ENCODE measurements at places on chromosomes 5 and 9.

DNA sequence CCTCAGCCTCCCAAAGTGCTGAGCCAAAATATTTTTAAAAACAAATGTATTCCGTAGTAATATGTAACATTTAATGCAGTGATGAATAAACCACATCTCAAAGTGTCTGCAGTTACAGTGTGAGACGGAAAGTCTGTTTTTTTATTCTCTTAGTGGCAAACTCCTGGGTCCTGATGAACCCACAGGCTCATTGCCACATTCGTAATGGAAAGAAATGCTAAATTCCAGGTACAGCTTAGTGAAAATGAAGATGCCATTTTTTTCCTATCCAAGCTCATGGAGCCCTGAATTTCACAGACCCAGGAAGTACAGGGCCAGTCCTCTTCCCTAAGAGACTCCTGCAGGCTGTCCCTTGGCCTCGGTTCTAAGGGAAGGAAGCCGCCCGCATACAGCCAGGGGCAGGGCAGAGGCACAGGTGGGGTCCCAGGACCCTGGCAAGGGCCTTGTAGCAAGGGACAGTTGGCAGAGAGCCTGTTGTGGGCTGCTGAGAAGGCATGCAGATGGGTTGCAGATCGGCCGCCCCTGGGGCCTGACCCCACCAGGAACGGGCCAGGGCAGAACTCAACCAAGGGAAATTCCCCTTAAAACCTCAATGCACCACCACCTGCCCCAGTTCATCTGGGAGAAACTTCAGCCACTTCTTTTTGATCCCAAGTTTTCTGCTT lies 36.2 kb downstream of the IPPK start:
- DNase-seq, result no peak

DNA sequence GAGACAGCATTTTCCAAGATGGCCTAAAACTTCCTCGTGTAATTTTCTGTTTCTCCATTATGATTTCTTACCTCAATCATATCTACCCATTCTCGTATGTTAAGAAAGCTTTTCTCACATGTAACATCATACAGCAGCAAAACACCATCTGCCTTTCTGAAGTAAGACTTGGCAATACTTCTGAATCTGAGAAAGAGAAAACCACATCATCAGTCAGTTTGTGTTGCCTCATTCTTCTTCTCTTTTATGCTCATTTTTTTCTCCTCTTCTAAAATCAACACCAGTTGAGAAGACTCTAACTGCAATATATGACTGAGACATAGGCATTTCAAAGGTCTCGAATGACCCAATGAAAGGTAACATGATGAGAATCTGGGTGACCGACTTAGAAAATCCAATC lies 66.0 kb downstream of the RASEF start:
- no peak for DNase-seq

- DNase-seq, result no peak
Measured at GRCh38 chr9:110104261-110104809, 103.6 kb downstream of the C9orf152 start.

DNA sequence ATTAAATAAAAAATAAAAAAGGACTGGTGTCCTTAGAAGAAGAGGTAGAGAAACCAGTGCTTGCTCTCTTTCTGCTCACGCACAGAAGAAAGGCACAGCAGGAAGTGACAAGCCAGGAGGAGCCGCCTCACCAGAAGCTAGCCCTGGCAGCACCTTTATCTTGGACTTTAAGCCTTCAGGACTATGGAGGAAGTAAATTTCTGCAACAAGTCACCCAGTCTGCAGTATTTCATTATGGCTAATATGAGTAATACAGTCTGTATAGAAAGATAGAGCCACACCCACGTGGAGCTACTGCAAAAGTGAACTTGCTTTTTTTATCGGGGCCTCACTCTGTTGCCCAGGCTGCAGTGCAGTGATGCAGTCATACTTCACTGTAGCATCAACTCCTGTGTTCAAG lies 68.4 kb downstream of the PDZD2 start:
- DNase-seq, result peak; percentile 90

DNA sequence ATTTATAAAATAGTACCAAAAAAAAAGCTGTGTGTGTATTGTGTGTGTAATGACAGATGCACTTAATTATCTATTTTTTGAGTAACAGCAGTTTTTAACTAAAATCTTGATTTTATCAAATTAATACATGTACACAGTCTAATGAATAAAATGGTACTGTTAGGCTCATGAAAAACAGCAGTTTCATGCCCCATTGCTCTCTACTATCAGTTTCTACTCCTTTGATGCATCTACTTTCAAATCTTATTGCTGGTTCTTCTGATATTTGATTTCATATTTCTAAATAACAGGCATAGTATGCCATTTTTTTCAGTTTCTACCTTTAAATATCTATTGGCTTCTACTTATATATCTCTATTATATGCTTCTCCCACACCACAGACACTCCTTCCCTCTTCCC lies 117.4 kb downstream of the CCDC171 start:
- no peak for DNase-seq

DNA sequence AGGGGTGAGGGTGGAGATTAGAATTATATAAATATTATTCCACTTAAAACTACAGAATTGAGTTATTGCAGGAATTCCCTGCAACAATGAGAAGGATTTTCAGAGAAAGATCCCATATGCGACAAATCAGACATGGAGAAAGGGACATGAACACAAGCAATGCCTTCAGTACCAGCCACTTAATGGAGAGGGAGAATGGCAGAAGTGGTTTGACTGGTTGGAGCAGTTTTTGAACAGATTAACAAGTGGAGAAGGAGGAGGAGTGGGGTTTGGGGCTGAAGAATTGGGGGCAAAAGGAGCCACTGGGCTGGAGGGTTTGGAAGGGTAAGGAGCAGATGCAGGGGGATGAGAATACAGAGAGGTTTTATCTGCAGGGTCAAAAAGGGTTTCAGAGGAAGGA lies 620.9 kb upstream of the PTPRD start:
- DNase-seq, result no peak

DNA sequence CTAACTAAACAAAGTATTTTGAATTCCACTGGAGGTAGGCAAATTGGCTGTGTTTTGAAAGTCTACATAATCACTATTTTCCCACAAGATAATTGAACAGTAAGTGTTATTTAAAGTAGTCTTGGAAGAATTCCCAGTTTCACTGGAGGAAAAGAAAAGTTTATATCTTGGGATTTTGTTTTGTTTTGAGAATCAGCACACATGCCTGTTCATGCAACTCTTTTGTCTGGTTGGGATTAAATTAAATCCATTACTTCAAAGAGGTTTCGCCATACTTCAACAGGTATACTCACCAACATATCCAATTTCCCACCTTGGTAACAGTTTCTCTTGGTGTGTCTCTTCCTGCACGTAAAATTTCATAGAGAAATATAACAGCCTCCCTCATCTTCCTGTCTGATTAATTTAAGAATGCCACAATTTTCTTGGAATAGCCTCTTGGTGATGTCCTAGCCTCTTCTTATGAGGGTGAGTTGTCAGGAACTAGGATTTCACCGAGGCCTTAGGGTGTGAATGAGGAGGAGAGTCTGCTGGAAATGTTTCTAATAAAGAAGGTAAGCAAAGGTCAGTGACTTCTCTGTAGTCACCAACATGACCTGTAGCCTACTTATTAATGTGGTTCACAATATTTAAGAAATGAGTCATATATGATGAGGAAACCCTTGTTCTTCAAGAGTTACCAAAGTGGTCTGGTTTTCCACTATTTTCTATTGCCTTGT lies 48.1 kb downstream of the ITGA2 start:
- DNase-seq, result no peak

GRCh38 chr9:134724202-134724911 lies 82.8 kb downstream of the COL5A1 start:
- DNase-seq, result no peak

DNA sequence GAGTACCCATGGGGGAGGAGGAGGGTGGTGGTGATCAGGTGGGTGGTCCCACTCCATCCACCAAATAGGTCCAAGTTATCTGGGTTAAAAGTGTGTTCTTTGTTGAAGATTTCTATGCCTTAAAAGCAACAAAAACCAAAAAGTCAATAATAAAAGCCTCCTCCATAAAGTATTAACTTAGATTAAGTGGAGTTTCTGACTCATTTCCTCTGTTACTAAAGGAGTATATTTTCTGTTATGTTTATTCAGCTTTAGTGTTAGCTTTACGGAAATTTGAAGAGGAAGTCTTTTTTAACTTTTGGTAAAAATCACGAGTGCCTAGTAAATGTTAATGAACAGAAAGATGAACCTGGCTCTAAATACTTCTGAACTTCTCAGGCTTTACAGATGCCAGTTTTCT lies 17.8 kb downstream of the FBXO38 start:
- DNase-seq, result peak; percentile 35

GRCh38 chr5:151465476-151465875 lies 18.1 kb downstream of the SLC36A1 start:
- DNase-seq, result peak; percentile 79

GRCh38 chr5:175566697-175567096 lies 88.3 kb downstream of the SFXN1 start:
- DNase-seq, result no peak

GRCh38 chr9:38685535-38685934 lies 34.4 kb downstream of the FAM240B start:
- DNase-seq, result no peak

- peak; percentile 18 for DNase-seq
Measured at GRCh38 chr9:115694014-115694413, 459.6 kb upstream of the PAPPA start.

- no peak for DNase-seq
Measured at GRCh38 chr5:110134963-110135935, 445.5 kb downstream of the MAN2A1 start.

- DNase-seq, result no peak
Measured at GRCh38 chr5:179079165-179079987, 19.2 kb downstream of the ZNF354C start.

- DNase-seq, result no peak
Measured at GRCh38 chr5:33817301-33817700, 74.5 kb downstream of the ADAMTS12 start.

- DNase-seq, result no peak
Measured at GRCh38 chr5:109899163-109899535, 209.4 kb downstream of the MAN2A1 start.
